ENCODE measurements at places on chromosomes 7 and 10.

DNA sequence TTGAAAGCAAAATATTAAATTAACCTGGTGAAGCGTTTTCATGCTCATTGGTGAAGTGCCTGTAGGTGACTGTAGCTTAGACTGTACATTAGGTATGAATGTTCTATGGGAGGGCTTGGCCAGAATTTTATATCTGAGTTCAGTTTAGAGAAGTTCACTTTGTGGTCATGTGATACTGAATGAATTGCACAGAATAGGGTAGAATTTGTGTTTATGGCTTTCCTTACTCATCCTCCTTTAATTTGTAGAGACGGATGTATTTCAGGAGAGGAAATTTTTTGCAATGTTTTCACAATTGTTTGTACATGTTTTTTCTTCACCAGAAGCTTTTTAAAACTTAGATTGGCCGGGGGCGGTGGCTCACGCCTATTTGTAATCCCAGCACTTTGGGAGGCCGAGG lies 32.3 kb downstream of the REEP3 start:
- no peak for DNase-seq

- DNase-seq, result no peak
These were observed 25.5 kb upstream of the SLIT1 start for GRCh38 chr10:97211229-97211628.

DNA sequence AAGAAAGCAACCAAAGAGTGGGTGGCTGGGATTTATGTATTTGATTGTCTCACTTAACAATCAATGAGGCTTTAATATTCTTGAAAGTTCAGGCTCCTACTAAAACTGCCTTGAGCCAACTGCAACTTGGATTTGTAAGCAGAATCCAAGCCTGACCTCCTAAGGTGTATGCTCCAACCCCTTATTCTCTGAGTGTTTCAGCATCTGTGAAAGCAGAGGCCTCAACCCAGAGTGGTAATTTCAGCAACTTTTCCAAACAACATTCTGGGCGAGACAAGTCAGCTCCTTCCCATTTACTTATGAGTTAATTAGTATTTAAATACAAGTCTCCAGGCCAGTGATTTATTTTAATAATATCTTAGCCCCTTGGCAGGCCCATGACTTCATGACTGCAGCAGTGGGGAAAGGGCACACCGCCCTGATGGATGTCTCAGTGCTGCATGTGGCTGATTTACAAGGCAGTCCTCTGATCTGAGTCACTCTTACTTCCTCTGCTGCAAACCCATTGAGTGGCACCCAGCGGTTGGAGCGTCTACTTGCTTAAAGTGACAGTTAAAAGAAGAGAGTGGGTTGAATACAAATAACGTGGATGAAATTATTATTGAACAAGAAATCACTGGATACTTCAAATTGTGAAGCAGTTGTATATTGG lies 209.1 kb downstream of the TRIL start:
- DNase-seq, result no peak

DNA sequence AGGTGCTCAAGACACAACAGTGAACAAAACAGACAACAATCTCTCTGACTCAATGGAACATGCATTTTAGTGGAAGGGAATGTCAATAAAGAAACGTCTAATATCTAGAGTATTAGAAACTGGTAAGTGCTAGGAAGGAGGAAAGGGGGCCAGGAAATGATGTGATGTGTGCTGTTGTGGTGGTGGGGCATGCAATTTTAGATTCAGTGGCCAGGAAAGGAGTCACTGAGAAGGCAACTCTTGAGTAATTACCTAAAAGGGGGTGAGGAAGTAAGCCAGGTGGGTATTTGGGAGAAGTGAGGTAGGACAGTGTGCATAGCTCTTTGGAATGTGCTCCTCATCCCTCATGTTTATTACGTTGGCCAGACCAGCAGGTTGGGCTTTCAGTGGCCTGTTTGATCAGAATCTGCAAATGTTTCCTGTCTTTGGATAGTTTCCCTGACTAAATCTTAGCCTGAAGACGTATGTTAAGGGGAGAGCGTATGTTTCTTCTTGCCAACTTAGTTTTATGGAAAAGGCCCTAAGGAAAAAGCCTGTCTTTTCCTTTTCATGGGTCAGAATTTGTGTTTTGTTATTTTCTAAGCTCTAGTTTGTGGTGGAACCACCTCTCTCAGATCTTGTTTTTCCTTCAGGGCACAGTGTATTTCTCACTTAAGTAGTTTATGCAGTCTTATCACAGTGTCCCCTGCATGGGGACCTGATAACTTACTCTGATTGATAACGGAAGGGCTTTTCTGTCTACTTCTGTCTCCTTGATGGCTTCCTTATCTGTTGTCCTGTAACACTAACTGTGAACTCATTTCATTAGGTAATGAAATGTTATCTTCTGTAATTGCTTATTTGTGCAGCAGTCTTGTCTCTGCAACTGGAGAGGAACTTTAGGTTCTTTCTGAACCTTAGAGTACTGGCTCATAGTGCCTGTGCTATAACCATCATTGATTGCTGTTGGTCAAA lies 203.7 kb downstream of the AUTS2 start:
- DNase-seq, result no peak

GRCh38 chr7:129089521-129090212 lies 34.8 kb upstream of the TNPO3 start:
- no peak for DNase-seq

- DNase-seq, result no peak
These were observed 17.7 kb downstream of the ADAM8 start for GRCh38 chr10:133258818-133259601.

GRCh38 chr10:14618674-14619073 lies 156.0 kb downstream of the FAM107B start:
- no peak for DNase-seq

GRCh38 chr7:142002179-142002578 lies 6.5 kb downstream of the MGAM start:
- no peak for DNase-seq

GRCh38 chr10:79137300-79137756 lies 68.6 kb downstream of the ZMIZ1 start:
- no peak for DNase-seq

- DNase-seq, result no peak
These were observed 100.8 kb upstream of the ARHGAP21 start for GRCh38 chr10:24824536-24824935.

- no peak for DNase-seq
These were observed 942 bp downstream of the TRAPPC14 start for GRCh38 chr7:100157334-100158228.

DNA sequence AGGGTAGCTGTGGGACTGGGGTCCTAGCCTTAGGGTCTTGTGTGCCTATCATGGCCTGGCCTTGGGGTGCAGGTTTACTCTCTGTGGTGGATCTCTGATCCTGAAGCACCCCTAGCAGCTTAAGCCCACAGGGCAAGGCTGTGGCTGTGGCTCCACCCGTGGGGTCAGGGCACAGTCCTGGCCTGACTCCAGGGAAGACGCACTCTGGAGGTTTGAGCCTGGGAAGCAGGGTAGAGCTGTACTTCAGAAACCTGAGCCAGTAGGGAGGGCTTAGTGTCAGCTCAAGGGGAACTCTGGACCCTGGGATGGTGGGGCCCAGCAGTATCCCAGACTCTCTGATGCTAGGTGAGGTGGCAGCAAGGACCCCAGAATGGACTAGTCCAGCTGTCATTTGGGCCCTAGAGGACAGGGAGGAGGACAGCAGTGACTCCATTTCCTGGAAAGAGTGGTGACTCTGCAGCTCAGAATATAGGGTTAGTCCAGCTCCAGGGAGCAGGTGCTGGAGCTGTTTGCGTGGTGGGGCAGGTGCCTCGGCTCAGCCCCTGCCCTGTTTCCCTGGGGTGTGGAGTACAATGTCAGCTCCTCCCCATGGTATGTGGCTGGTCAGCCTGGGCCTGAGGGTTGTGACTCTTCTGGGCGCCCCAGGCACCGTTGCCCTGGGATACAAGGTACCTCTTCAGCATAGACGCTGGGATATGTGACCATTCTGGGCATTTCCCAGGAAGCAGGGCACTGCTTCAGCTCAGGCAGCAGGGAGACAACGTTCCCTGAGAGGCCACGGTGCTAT lies 15.8 kb downstream of the GTPBP4 start:
- no peak for DNase-seq

DNA sequence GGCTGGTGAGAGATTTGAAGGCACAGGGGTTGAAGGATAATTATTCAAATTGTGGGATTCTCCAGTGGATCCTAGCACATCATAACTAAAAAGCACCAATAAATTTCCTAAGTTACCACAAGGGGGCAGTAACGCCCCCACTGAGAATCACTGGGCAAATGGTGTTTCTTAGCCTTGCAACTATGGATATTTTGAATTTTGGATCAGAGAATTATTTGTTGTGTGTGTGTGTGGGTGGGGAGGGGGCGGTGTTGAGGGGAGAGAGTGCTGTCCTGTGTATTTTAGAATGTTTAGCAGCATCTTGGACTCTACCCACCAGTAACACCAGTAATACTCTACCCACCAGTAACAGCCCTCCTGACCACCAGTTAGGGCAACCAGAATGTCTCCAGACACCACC lies 63.3 kb upstream of the PRKG1 start:
- DNase-seq, result no peak

DNA sequence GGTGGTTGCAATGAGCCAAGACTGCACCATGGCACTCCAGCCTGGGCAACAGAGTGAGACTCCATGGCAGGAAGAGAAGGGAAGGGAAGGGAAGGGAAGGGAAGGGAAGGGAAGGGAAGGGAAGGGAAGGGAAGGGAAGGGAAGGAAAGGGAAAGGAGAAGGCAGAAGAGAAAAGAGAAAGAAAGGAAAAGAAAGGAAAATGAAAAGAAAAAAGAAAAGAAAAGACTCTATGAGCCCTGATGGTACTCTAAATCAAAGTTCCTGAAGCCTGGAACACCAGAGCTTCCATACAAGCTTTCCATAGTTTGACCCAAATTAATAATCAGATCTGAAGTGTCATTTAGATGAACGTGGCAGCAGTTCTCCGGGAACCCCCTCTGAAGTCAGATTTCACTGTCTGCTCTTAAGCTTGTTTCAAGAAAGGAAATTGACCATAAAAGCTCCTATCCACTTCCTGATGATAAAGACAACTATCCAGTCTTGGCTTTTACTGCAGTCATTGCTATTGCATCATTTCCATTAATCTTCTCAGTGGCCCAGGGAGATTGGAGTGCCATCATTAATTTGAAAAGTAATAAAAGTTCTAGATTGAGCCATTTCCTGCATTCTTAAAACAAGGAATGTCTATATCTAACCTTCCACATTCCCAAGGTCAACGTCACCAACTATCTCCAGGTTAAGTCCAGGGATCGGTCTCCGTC lies 44.2 kb upstream of the FRMD4A start:
- no peak for DNase-seq

- no peak for DNase-seq
These were observed 4.3 kb upstream of the NDST2 start for GRCh38 chr10:73815719-73816030.

DNA sequence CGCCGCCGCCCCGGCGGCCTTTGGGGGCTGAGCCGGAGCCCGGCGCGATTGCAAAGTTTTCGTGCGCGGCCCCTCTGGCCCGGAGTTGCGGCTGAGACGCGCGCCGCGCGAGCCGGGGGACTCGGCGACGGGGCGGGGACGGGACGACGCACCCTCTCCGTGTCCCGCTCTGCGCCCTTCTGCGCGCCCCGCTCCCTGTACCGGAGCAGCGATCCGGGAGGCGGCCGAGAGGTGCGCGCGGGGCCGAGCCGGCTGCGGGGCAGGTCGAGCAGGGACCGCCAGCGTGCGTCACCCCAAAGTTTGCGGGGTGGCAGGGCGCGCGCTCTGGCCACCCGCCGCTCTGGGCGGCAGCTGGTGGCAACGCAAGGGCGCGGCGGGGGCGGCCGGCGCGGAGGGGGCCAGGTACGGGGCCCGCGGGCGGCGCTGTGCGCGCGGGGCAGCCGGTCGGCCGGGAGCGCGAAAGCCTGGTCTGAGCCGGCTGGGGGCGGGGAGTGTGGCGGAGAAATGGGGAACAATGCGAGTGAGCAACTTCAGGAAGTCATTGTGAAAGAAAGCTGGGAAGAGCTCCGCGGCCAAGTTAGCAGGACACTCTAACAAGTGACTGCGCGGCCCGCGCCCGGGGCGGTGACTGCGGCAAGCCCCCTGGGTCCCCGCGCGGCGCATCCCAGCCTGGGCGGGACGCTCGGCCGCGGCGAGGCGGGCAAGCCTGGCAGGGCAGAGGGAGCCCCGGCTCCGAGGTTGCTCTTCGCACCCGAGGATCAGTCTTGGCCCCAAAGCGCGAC lies at the start of gene IKZF1:
Gene IKZF1 (plus strand): TSS at position 588 of the 782 bp plus-strand sequence. CDS start 14,346 bp downstream, outside the sequence.
- DNase-seq, result no peak

DNA sequence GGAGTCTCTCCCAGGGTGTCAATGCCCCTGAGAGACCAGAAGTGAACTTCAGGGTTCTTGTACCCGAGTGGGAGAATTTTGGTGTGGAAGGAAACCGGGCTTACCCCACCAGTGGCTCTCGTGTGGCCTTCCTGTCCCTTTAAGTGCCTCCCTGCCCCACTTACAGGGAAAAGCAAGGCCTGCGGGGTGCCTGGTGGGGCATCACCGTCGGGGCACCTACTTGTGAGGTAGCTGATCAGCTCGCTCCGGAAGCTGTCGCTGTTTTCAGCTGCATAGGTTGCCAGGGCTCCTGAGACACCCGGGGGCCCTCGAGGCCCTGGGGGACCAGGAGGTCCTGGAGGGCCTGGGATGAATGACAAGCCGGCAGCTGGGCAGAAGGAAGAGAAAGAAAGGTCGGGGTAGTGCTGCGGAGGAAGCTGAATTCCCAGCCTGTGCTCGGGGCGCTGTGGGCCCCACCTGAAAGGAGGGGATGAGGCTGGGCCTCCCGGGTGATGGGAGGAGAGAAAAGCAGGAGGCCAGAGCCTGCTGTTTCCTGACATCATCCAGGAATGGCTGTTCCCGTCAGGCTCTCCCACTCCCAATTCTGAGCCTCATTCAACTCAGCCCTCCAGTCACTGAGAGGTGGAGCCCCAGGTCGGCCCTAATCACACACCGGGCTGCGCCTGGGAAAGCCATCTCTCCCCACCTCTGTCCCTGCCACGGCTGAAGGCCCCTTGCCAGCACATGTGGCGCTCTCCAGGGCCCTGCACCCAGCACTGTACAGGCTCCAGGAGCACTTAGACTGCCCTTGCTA lies 51.1 kb downstream of the COL17A1 start:
- no peak for DNase-seq

GRCh38 chr7:129553899-129554461 lies 51.6 kb downstream of the SMKR1 start:
- no peak for DNase-seq

DNA sequence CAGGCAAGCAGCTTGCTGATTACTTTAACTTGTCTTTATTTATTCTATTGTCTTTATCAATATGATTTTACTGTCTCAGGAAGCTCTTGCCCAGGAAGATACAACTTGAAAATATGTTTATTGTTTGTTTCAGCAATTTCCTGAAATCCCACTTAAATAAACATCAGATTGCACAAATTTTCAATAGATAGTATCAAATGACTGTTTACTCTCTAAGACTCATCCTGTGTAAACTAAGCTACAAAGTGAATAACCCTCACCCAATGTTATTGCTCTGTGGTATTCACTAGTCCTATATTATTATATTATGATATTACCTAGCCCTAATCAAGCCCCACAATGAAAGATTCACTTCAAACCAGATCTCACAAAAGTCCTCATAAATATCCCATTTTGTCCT lies 130.4 kb upstream of the HPS1 start:
- no peak for DNase-seq

Measured in neuronal stem cell (in vitro differentiated cells).